T-cell (primary cell): ENCODE measurements at places on chromosomes 12 and 14.
A peak's percentile ranks its signal among the peaks of the same experiment; 100 is the strongest.

- H3K27me3 ChIP-seq = no peaks in the 10 kb centered on the region
- no peak for DNase-seq
- no peak overlapping the region for H3K4me3 ChIP-seq
- no peaks in the 10 kb centered on the region for H3K4me1 ChIP-seq
- no peaks in the 10 kb centered on the region for H3K36me3 ChIP-seq
Measured at GRCh38 chr14:68747393-68747792, 45.5 kb downstream of the ZFP36L1 start.

DNA sequence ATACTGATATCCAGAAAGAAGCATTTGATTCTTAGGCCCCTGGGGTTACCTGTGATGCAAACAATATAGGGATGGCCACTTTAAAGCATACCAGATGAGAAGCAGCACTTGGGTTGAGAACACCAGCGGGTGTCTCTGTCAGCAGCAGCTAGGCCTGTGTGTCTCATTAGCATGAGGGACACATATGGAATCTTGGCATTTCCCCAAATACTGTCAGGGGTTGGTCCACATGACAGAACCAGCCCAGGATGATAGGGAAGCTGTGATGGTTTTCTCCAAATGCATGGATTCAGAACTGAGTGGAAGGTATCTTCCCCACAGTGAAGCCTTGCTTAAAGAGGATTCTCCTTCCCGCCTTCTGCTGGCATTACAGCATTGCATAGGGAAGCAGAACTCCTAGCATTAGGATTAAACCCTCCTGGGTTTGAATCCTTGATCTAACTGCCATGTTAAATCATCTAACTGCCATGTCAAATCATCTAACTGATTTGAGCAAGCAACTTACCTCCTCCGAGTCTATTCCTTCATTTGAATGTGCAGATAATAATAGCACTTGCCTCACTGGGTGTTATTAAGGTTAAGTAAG lies 111.5 kb upstream of the WSCD2 start:
- no peaks in the 10 kb centered on the region for H3K4me1 ChIP-seq
- no peaks in the 10 kb centered on the region for H3K36me3 ChIP-seq
- H3K27ac ChIP-seq = no peak overlapping the region
- no peak overlapping the region for H3K4me3 ChIP-seq

DNA sequence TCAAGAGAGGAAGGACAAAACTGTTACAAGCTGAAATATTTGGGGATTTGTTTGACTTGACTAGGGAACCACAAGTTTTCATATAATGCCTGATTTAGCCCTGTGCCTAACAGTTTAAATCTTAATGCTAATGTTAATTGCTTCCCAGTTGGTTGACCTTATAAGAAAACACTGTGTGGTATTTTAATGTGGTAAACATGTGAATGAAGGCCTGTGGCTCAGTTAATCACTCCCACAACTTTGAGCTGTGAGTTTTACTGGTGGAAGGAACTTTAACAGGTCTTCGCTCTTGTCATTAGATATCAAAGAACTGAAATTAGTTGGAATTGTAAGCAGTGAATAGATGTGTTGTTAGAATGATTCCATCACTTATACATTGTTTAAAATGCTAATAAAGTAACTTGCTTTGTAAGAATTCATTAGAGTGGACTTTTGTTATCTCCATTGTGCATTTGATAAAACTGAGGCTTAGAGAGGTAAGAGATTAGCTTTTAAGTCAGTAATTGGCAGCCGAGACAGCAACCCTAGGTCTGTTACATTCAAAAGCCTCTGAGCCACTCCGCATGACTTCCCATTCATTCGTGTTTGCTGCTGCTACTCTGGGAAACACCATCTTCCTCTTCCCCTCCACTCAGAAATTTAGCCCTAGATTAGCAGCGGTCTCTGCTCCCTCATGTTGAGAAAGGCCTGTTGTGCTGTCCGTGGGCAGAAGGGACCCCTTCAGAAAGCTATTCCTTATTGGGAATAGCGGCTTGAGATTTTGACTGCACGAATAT lies 1.0 kb upstream of the TBK1 start:
- H3K27ac ChIP-seq = peak overlapping the region; percentile 79
- H3K4me3 ChIP-seq = no peak overlapping the region
- no peaks in the 10 kb centered on the region for H3K27me3 ChIP-seq
- H3K4me1 ChIP-seq = peaks cover 12% of the 10 kb centered on the region

- peaks cover 29% of the 10 kb centered on the region for H3K4me1 ChIP-seq
- no peak overlapping the region for H3K27ac ChIP-seq
- no peaks in the 10 kb centered on the region for H3K27me3 ChIP-seq
- peaks cover 4% of the 10 kb centered on the region for H3K36me3 ChIP-seq
- no peak for DNase-seq
Measured at GRCh38 chr12:1591034-1591433, 3.3 kb downstream of the FBXL14 start.

DNA sequence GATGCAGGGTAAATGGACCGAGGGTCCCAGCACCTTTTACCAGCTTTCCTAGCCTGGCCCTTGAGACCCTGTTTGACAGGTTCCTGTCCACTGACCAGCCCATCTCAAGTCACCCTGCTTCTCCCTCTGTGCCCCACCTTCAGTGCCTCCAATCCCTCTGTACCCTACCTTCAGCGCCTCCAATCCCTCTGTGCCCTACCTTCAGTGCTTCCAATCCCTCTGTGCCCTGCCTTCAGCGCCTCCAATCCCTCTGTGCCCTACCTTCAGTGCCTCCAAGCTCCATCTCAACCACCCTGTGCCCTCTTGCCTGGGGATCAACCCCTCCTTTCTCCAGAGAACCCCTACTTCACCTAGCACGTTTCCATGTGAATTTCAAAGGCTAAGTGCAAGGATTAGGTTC lies 54.3 kb downstream of the ZFP36L1 start:
- no peak overlapping the region for H3K27ac ChIP-seq
- no peak overlapping the region for H3K4me3 ChIP-seq
- H3K36me3 ChIP-seq = no peaks in the 10 kb centered on the region
- no peak for DNase-seq
- H3K4me1 ChIP-seq = peaks cover 11% of the 10 kb centered on the region
- no peaks in the 10 kb centered on the region for H3K27me3 ChIP-seq

DNA sequence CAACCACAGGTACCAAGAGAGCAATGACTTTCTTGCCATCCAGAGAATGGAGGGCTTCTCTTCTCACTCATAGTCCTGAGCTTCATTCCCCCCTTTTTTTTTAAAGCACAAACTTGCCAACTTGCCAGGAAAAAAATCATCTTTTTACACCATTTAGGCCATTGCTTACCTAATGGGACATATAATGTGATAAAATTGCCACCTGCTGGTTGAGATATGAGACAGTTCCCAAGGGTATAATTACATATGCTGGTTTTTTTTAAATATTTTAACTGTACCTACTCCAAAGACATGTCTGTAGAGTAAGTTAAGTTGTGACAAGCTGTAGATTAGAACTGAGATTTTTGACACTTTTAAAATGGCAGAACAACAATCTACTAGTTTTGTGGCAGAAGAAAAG lies 519.1 kb upstream of the SEL1L start:
- H3K27me3 ChIP-seq = no peaks in the 10 kb centered on the region
- no peaks in the 10 kb centered on the region for H3K36me3 ChIP-seq
- no peak overlapping the region for H3K27ac ChIP-seq
- no peaks in the 10 kb centered on the region for H3K4me1 ChIP-seq
- no peak overlapping the region for H3K4me3 ChIP-seq

- no peak overlapping the region for H3K27ac ChIP-seq
- no peak overlapping the region for H3K4me3 ChIP-seq
- no peak for DNase-seq
- no peaks in the 10 kb centered on the region for H3K36me3 ChIP-seq
- no peaks in the 10 kb centered on the region for H3K4me1 ChIP-seq
- no peaks in the 10 kb centered on the region for H3K27me3 ChIP-seq
Measured at GRCh38 chr12:26749781-26750180, 83.2 kb downstream of the ITPR2 start.

DNA sequence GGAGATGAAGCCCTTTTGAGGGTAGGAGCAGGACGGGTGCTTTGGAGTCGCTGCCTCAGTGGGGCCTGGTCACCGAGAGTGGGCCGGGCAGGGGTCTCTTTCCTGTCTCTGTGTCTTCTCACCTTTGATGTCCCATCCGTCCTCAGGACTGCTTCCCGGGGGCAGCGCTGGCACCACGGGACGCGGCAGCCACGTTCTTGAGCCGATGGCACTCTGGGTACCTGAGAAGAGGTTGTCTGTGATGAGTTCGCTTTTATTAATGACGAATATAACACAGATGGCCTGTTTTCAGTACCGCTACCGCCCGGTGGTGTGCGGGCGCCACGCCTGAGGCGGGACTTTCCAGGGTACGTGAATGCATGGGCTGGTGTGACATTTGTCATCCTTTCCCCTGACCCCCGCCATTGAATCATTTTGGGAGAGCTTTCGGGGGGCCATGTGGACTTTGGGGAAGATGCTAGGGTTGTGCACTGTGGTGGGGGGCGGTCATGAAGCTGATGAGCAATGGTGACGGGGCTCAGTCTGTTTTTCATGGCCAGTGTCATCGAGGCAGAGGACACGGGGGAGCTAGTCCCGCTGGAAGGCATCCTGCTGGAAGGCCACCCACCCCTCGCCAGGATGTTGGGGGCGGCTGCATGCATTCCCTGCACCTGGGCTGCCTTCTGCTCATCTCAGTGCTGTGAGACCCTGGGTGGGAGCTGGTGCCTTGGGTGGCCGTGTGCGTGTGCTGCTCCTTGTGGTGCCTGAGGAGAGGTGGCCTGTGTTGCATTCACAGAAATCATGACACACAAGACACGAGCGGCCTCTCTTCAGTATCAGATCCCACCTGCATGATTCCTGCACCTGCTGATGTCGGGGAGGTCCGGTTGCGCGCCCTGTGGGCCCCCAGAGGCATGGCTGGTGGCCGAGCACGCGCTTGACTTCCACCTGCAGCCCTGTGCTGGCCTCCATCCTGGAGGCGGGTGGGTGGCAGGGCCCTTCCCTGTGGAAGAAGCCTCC lies 162.5 kb upstream of the RTL1 start:
- no peaks in the 10 kb centered on the region for H3K4me1 ChIP-seq
- H3K27ac ChIP-seq = no peak overlapping the region
- H3K4me3 ChIP-seq = no peak overlapping the region
- H3K27me3 ChIP-seq = no peaks in the 10 kb centered on the region
- DNase-seq = no peak
